ENCODE measurements at places on chromosomes 16 and 17.

- no peak overlapping the region for H3K4me3 ChIP-seq
- no peaks in the 10 kb centered on the region for H3K27me3 ChIP-seq
- no peak overlapping the region for H3K27ac ChIP-seq
- no peak for DNase-seq
Measured at GRCh38 chr16:38941-39892, 14.2 kb downstream of the POLR3K start.

DNA sequence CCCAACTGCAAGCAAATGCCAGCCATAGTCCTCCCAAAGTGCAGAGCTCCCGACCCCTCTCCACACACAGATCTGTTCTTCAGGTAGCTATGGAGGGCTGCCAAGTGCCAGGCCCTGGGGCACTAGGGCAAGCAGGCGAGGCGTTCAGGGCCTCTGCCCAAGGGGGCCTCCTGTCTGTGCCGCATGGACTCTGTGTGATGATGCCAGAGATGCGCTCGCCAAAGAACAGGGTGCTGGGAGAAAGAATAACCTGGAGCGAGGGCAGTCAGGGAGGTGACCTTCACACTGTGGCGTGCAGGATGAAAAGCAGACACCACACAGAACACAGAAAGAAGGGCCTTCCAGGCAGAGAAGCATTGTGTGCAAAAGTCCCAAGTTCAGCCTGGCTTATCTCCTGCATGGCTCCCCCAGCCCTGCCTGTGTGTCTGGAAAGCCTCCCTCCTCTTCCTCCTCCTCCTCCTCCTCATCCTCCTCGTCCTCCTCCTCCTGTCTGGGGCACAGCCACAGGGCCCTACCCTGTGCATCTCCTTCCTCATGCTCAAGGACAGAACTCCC is 44.2 kb downstream of the PEMT start:
- H3K36me3 ChIP-seq: peaks cover 4% of the 10 kb centered on the region
- peaks cover 5% of the 10 kb centered on the region for H3K4me1 ChIP-seq
- no peak overlapping the region for H3K4me3 ChIP-seq
- DNase-seq: no peak
- no peak overlapping the region for H3K27ac ChIP-seq
- H3K27me3 ChIP-seq: no peaks in the 10 kb centered on the region

DNA sequence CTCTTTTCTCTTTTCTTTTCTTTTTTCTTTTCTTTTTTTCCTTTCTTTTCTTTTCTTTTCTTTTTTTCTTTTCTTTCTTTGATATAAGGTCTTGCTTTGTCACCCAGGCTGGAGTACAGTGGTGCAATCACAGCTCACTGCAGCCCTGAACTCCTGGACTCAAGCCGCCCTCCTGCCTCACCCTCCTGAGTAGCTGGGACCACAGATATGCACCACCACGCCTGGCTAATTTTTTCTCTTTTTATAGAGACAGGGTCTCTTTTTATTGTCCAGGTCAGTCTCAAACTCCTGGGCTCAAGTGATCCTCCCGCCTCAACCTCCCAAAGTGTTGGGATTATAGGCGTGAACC is 145.8 kb downstream of the IRX3 start:
- no peak for DNase-seq
- H3K36me3 ChIP-seq: no peaks in the 10 kb centered on the region
- H3K4me3 ChIP-seq: no peak overlapping the region
- no peak overlapping the region for H3K27ac ChIP-seq
- H3K27me3 ChIP-seq: no peaks in the 10 kb centered on the region

- no peak overlapping the region for H3K4me3 ChIP-seq
- H3K4me1 ChIP-seq: no peaks in the 10 kb centered on the region
- no peaks in the 10 kb centered on the region for H3K36me3 ChIP-seq
- no peak overlapping the region for H3K27ac ChIP-seq
- no peaks in the 10 kb centered on the region for H3K27me3 ChIP-seq
- DNase-seq: no peak
Measured at GRCh38 chr16:57591870-57592485, 36.5 kb upstream of the ADGRG1 start.

GRCh38 chr16:756428-756827 is 4.1 kb upstream of the MSLN start:
- H3K4me3 ChIP-seq: no peak overlapping the region
- no peak for DNase-seq
- no peaks in the 10 kb centered on the region for H3K36me3 ChIP-seq
- no peak overlapping the region for H3K27ac ChIP-seq

DNA sequence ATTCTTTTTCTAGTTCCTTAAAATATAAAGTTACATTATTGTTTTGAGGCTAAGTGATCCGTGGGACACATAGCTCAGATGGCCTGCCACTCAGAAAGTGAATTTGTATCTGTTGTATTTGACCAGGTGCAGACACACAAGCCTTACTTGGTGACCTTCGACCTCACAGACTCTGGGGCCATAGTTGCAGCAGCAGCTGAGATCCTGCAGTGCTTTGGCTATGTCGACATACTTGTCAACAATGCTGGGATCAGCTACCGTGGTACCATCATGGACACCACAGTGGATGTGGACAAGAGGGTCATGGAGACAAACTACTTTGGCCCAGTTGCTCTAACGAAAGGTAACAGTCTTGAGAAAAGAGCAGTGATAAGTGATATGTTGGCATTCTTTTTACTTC is 30.5 kb downstream of the TMEM11 start:
- H3K36me3 ChIP-seq: no peaks in the 10 kb centered on the region
- H3K27me3 ChIP-seq: no peaks in the 10 kb centered on the region
- no peak overlapping the region for H3K27ac ChIP-seq

DNA sequence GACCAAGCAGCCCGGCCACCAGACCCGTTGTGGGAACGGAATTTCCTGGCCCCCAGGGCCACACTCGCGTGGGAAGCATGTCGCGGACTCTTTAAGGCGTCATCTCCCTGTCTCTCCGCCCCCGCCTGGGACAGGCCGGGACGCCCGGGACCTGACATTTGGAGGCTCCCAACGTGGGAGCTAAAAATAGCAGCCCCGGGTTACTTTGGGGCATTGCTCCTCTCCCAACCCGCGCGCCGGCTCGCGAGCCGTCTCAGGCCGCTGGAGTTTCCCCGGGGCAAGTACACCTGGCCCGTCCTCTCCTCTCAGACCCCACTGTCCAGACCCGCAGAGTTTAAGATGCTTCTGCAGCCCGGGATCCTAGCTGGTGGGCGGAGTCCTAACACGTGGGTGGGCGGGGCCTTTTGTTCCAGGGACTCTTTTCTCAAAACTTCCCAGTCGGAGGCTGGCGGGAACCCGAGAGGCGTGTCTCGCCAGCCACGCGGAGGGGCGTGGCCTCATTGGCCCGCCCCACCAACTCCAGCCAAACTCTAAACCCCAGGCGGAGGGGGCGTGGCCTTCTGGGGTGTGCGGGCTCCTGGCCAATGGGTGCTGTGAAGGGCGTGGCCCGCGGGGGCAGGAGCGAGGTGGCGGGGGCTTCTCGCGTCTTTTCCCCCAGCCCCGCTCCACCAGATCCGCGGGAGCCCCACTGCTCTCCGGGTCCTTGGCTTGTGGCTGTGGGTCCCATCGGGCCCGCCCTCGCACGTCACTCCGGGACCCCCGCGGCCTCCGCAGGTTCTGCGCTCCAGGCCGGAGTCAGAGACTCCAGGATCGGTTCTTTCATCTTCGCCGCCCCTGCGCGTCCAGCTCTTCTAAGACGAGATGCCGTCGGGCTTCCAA is at the start of gene SLC2A4:
SLC2A4 (plus strand) TSS at position 645 of the 879 bp plus-strand sequence; CDS start at position 862, 217 bp downstream.
- peak within 1 kb of the TSS; percentile 86 for H3K27ac ChIP-seq
- H3K4me1 ChIP-seq: peaks cover 20% of the 10 kb centered on the region
- peak within 1 kb of the TSS; percentile 59 for H3K4me3 ChIP-seq

DNA sequence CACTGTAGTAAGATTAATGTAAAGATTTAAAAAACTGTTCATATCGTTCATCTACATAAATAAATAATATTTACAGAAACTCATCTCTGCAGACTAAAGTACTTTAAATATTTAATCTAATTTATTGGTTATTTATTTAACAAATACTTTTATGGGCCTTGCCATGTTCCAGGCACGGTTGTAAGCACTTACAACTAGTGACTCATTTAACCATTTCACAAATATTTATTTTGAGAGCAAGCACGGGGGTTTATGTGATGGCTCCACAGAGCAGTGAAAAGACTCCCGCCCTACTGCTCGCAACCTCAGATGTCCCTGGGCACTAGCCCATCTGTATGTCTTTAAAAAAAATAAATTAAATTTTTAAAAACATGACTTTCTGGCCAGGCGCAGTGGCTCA is 575.9 kb downstream of the WWOX start:
- no peak overlapping the region for H3K27ac ChIP-seq
- no peaks in the 10 kb centered on the region for H3K36me3 ChIP-seq
- H3K27me3 ChIP-seq: no peaks in the 10 kb centered on the region
- no peaks in the 10 kb centered on the region for H3K4me1 ChIP-seq
- DNase-seq: no peak

DNA sequence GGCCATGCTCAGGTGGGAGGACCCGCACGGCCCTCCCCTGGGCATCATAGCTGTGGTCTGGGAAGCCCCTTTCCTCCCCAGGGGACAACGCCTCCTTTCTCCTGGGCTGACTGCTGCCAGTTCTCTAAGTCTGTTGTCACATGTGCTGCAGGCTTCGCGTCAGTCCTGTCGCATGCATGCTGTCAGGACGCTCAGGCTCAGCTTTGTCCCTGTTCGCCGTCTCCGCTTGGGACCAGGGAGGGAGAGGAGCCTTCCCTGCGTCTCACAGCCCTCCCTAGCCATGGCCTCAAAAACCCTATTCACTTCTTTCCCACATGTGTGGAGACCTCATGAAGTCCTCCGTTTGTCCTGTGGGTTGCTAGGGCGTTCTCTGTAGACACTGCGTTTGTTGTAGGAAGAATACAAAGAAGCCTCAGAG is 21.4 kb downstream of the LDHD start:
- no peaks in the 10 kb centered on the region for H3K27me3 ChIP-seq
- H3K36me3 ChIP-seq: no peaks in the 10 kb centered on the region
- DNase-seq: no peak
- peaks cover 17% of the 10 kb centered on the region for H3K4me1 ChIP-seq
- H3K27ac ChIP-seq: no peak overlapping the region

DNA sequence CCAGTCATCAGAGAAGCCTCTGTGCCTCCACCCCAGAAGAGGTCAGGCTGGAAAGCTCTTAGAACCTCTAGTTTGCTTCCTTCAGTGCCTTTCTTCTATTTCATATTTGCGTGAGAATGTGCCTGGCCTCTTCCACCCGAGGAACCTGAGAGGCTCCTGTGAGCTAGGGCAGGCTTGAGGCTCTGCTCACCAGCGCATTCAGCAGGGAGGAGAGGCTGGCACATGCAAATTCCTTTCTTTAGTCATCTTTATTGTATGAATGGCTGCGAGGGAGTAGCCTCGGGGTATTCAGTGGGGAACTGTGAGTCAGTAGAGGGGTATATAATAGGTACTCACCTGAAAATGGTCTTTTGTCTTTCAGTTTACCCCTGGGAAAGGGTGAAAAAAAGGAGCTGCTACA is 268.3 kb downstream of the ABCC12 start:
- no peak overlapping the region for H3K27ac ChIP-seq
- DNase-seq: no peak
- no peaks in the 10 kb centered on the region for H3K4me1 ChIP-seq
- H3K36me3 ChIP-seq: no peaks in the 10 kb centered on the region

- DNase-seq: no peak
- no peak overlapping the region for H3K27ac ChIP-seq
- H3K36me3 ChIP-seq: peaks cover 22% of the 10 kb centered on the region
- H3K27me3 ChIP-seq: no peaks in the 10 kb centered on the region
- peaks cover 5% of the 10 kb centered on the region for H3K4me1 ChIP-seq
- no peak overlapping the region for H3K4me3 ChIP-seq
Measured at GRCh38 chr16:89149386-89149785, 22.2 kb upstream of the CDH15 start.

GRCh38 chr17:44501866-44502375 is 1.3 kb downstream of the GPATCH8 start:
- H3K4me3 ChIP-seq: peak overlapping the region; percentile 87
- H3K27ac ChIP-seq: no peak overlapping the region
- no peaks in the 10 kb centered on the region for H3K27me3 ChIP-seq
- H3K4me1 ChIP-seq: peaks cover 38% of the 10 kb centered on the region

- H3K27me3 ChIP-seq: no peaks in the 10 kb centered on the region
- DNase-seq: no peak
- no peak overlapping the region for H3K27ac ChIP-seq
- no peaks in the 10 kb centered on the region for H3K4me1 ChIP-seq
- no peak overlapping the region for H3K4me3 ChIP-seq
- no peaks in the 10 kb centered on the region for H3K36me3 ChIP-seq
Measured at GRCh38 chr16:13013043-13013442, 111.6 kb downstream of the SHISA9 start.

GRCh38 chr16:15835136-15835878 is 21.5 kb downstream of the MYH11 start:
- no peaks in the 10 kb centered on the region for H3K27me3 ChIP-seq
- no peak overlapping the region for H3K4me3 ChIP-seq
- no peaks in the 10 kb centered on the region for H3K4me1 ChIP-seq
- no peak overlapping the region for H3K27ac ChIP-seq
- no peaks in the 10 kb centered on the region for H3K36me3 ChIP-seq

GRCh38 chr16:25298165-25298872 is 40.7 kb upstream of the ZKSCAN2 start:
- H3K27ac ChIP-seq: no peak overlapping the region
- no peak for DNase-seq

DNA sequence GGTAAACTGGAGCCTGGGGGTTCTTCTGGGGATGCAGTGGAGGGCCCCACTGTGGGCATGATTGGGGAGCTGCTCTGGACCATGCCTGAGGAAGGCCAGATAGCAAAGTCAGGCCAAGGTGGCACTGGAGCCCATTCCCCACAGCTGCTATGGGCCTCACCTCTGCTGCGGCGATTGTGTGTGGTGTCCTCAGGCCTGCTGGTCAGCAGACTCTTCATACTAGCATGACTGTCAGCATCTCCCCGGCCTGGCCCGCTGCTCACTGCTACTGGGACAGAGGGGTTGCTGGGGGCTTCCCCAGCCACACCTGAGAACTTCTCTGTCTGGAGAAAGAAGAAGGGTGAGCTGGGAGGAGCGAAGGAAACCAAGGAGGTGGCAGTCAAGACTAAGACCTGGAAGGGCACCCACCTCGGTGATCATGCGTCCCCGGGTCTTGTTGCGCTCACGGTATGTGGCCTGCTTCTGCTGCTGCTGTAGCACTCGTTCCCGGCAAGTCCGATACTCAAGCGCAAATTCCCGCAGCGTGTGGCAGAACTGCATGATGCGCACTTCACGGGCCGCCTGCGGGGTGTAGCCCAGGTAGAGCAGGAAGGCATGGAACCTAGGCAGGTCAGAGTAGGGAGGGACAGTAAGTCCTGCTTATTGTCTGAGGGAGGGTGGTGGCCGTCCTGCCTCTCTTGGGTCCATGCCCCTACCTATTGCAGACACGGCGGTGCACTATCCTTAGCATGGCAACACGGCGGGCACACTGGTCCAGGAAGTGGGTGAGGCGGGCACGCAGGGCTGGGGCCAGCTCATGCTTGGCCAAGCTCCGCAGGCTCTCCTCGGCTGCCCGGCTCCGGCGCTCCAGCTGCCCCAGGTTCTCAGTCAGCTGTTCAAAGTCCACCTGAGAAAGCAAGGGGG is 3.2 kb downstream of the TMEM208 start:
- no peak for DNase-seq
- peaks cover 7% of the 10 kb centered on the region for H3K4me1 ChIP-seq
- H3K27ac ChIP-seq: no peak overlapping the region
- H3K4me3 ChIP-seq: no peak overlapping the region

GRCh38 chr17:77526728-77527350 is 386.1 kb downstream of the SEC14L1 start:
- DNase-seq: no peak
- H3K4me1 ChIP-seq: no peaks in the 10 kb centered on the region
- no peaks in the 10 kb centered on the region for H3K36me3 ChIP-seq

Measured in tibial nerve (tissue), 4 donors.